ENCODE measurements at places on chromosomes 5 and 9.

GRCh38 chr5:55062039-55062779 is 38.2 kb downstream of the GZMK start:
- DNase-seq, result no peak

- no peak for DNase-seq
Observed at GRCh38 chr5:180367991-180368390, 14.9 kb upstream of the GFPT2 start.

- DNase-seq, result no peak
Observed at GRCh38 chr9:70551396-70551795, 136.9 kb upstream of the KLF9 start.

GRCh38 chr9:69332067-69332685 is 7.2 kb downstream of the ENTREP1 start:
- no peak for DNase-seq

GRCh38 chr5:141617682-141618029 is 1.1 kb downstream of the DIAPH1 start:
- DNase-seq, result no peak

- no peak for DNase-seq
Observed at GRCh38 chr5:14503017-14503680, 78.4 kb upstream of the OTULINL start.

GRCh38 chr5:179559284-179560252 is 9.2 kb downstream of the RUFY1 start:
- peak; percentile 89 for DNase-seq

GRCh38 chr9:99118782-99119466 is 14.0 kb downstream of the TGFBR1 start:
- no peak for DNase-seq

DNA sequence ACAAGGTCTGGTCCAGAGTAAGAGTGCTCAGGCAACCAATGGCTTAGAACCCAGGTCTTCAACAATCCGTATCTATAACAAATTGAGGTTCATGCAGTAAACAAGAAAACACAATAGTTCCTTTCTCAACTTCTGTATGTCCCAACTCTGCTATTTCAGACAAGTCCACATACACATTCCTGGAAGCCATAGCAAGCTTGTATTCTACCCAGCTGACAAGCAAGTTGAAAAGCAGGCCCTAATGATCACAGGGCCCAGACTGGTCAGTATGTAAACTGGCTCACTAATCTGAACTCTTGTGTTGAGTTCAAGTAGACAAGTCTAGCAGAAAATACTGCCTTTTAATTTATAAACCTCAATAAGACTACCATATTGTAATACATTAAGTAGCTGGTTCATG is 26.9 kb downstream of the FNIP1 start:
- DNase-seq, result no peak

DNA sequence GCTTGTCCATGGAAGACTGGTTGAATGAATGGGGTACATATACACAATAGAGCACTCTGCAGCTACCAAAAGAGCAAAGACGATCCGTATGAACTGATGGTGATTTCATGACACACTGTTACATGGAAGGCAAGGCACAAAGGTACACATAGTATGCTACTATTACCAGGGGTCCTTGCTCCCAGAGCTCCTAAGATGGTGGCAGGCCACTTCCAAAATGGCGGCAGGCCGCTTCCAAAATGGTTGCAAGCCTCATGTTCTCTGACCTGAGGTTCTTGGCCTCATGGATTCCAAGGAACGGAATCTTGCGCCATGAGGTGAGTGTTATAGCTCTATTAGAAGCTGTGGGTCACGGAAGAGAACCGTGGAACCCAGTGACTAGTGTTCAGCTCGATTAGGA is 147.5 kb downstream of the RFK start:
- DNase-seq, result no peak
